ENCODE measurements at places on chromosomes 13 and 19.

DNA sequence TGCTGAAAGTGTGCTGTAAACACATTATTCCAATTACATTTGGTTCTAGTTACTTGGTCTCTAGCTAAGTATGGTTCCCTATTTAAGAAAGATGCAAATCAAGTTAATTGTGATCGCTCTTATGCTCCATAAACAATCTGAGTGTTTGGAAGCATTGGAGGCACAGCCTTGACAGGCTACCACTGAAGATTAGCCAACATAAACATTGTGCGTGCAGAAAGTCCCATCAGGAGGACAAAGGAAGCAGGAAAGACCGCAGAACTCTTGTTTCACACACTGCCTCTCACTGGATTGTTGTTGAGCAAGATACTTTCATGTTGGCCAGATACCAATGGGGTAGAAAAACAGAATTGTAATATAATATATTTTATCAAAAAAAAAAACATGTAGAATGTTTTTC is 814.4 kb downstream of the EFNB2 start:
- DNase-seq, result peak; percentile 46

- DNase-seq, result no peak
Observed at GRCh38 chr19:710767-711166, 2.0 kb downstream of the PALM start.

DNA sequence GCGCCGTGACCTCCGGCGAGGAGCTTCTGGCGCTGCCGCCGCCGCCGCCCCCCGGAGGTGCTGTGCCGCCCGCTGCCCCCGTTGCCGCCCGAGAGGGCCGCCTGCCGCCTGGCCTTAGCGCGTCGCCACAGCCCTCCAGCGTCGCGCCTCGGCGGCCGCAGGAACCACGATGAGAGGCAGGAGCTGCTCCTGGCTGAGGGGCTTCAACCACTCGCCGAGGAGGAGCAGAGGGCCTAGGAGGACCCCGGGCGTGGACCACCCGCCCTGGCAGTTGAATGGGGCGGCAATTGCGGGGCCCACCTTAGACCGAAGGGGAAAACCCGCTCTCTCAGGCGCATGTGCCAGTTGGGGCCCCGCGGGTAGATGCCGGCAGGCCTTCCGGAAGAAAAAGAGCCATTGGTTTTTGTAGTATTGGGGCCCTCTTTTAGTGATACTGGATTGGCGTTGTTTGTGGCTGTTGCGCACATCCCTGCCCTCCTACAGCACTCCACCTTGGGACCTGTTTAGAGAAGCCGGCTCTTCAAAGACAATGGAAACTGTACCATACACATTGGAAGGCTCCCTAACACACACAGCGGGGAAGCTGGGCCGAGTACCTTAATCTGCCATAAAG is 4.8 kb downstream of the PDX1 start:
- no peak for DNase-seq

DNA sequence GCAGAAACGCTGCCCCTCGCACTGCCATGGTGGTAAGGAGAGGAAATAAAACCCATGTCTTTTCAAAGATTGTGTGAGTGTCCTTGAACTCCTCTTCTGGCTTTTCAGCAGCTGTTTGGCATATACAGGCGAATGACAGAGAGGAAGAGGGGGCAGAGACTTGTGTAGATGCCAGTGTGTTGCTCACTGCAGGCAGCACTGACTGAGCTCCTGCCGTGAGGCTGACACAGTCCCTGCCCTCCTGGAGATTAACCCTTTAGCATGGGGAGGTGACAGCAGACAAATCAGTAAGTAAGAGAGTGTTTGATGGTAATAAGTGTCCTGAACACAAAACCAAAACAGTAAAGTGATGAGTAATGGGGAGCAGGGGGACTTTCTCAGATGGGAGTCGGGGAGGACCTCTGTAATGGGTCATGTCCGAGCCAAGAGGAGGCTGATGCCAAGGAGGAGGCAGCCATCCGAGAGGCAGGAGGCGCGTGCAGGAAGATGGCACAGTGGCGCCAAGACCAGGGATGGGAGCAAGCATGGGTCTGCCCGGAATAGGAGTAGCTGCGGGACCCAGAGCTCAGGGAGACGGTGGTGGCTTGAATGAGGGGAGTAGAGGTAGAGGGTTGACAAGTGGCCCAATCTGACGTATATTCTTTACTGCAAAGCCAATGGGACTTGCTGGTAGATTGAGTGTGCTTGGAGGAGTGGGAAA is 182.2 kb downstream of the FOXO1 start:
- DNase-seq, result no peak

- DNase-seq, result no peak
Observed at GRCh38 chr13:78680115-78680561, 21.2 kb upstream of the OBI1 start.

DNA sequence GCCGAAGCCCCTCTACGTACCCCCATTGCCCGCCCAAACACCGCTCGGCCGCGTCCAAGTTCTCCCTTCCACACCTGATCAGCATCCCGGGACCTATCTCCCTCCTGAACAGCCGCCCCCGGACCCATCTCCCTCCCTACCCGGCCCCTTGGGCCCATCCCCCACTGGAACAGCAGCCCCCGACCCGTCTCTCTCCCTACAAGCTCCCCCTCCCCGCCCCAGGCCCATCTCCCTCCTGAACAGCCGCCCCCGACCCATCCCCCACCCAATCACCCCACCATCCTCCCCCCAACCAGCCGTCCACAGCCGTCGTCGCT is 610 bp downstream of the ZSCAN1 start:
- DNase-seq, result no peak

DNA sequence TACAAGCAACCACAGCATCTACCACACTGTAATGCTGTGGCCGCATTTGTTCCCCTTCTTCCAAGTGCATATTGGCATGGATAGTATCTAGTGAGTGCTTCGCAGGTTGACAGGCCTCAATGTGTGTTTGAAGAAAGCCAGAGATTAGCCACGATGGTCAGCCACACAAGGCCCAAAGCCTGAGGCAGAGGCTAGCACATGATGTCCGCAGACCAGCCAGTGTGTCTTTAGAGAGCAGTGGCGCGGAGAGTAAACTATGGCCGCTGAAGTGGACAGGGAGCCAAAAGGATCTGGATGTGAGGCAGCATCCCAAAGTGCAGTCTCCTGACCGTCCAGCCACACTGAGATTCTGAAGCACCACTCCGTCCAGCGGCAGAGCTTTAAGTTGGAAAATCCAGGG is 36.0 kb downstream of the BRD4 start:
- no peak for DNase-seq

DNA sequence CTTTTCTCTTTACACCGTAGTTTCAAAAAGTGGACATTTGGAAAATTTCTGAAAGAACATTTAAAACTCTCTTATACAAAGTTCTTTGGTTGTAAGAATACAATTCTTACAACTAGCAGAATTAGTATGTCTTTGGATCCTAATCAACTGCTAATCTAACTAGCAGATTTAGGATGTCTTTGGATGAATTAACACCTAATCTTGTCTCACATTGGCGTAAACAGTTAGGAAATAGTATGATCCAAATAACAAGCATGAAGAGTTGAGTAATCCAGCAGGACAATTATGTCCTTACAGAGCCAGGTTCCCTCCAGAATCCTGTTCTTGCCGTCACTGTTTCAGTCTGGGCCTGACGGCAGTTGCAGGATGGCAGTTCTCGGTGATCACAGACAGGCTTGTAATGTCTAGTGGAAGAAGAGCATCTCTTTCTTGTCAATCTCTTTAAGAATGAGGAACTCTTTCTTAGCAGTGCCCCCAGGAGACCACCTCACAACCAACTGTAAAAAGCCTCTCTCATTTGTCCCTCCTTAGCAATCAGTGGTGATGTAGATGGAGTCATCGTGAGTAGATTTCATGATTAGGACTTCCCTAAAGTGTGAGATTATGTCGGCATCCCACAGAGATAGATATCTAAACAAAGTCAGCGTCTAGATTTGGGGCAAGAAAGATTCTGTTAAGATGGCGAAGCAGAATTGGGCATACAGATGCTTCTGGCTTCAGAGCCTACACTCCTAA is 5.7 kb upstream of the TNFSF13B start:
- DNase-seq, result no peak

DNA sequence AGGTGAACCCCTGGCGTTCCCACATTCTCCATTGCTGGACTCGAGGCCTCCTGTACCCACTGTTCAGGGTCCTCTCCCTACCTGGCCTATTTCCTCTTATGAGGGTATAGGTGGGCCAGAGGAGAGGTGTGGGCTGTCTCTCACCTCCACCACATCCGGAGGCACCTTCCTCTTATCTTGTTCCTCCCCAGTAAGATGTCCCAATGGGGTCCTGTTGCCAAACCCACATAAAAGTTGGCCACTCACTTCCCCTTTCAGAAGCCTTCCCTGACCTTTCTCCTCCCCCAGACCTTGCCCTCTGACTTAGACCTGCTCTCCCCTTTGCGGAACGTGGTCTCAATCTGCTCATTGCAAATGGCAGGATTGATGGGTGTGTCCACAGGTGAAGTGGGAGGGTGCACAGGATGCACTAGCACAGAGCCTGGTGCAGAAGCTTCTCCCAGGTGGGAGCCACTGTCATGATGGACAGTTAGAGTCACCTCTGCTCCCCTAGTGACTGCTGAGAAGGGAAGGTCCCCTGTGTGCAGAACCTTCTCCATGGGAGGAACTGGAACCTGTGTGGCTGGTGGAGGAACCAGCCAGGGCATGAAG is 1.3 kb downstream of the CYP4F3 start:
- DNase-seq, result no peak

GRCh38 chr13:76863022-76863421 is 23.2 kb downstream of the KCTD12 start:
- no peak for DNase-seq

DNA sequence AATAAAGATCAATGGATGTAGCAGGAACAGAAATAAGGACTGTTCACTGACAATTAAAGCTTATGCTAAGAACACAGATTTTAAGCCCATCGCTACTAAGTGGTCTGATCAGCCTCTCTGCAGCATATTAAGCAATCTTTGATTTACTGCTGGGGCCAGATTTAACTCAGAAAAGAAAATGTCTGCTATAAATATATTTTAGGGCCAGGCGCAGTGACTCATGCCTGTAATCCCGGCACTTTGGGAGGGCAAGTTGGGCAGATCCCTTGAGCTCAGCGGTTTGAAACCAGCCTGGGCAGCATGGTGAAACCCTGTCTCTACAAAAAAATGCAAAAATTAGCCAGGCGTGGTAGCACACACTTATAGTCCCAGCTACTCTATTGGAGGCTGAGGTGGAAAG is 43.0 kb downstream of the METTL21C start:
- DNase-seq, result peak; percentile 65

GRCh38 chr19:4695224-4695731 is 25.1 kb upstream of the MYDGF start:
- DNase-seq, result no peak

DNA sequence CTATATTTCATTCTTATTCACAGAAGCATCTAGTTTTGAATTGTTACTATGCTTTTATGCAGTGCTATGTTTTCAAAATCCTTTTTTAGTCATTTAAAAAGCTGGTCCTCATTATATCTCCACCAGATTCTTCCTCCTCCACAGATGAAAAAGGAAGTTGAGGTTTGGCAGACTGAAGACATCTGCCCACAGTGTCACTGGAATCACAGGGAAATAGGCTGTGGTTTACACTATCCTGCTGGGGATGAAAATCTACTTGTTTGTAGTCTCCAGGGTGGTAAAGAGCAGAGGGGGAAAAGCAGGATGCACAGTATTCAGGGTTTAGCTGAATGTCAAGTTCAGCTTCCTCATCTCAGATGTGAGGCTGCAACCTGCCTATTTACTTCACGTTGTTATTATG is 351.2 kb downstream of the DNAJC15 start:
- peak; percentile 45 for DNase-seq

GRCh38 chr13:43095771-43096719 is 72.7 kb downstream of the DNAJC15 start:
- DNase-seq, result peak; percentile 24

DNA sequence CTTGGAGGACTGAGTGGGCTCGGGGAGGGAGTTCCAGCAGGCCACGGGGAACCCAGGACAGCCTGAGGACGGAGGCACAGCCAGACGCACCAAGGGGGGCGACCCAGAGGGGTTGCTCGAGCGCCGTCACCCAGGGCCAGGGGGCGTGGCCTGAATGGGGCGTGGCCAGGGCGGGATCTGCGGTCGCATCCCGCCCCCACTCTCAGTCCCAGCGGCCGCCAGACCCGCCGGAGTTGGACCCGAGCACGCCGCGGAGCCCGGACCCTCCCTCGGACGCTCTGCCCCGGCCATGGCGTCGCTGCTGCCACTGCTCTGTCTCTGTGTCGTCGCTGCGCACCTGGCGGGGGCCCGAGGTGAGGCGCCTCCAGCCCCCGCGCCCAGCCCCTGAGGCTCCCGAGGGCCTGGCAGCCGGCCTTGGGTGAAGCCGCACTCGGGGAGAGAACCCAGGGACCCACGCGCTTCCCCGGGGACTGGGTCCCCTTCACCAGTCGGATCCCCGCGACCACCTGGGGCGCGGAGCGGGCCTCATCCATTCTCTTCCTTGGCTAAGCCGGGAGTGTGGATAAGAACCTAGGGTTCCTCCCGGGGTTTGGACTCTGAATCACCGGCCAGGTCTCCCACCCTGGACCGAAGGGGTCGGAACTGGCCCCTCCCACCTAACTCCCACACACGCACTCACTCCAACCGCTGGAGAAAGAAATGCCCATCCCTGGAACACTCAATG is at the start of gene CILP2:
CILP2 (plus strand) TSS at position 205 of the 724 bp plus-strand sequence; CDS start at position 290, 85 bp downstream.
- DNase-seq, result no peak

DNA sequence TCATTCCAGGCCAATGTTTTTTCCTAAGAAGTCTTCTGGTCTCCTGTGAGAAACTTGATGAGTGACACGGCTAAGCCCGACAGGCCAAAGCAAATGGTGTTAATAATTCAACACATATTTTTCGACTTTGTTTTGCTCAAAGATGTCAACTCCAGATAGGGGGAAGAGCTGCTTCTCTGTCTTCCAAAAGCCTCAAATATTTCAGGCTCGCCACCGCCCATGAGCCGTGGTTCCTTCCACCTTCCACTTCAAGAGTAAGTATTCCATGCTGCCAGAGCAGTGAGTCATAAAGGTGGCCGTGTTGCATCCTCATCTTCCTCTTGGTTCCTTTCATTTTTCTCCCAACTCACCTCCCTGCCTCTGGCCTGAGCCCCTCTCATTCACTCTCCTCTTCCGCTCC is 272.6 kb downstream of the EFNB2 start:
- no peak for DNase-seq

GRCh38 chr13:39840201-39840600 is 184.7 kb downstream of the COG6 start:
- DNase-seq, result no peak

DNA sequence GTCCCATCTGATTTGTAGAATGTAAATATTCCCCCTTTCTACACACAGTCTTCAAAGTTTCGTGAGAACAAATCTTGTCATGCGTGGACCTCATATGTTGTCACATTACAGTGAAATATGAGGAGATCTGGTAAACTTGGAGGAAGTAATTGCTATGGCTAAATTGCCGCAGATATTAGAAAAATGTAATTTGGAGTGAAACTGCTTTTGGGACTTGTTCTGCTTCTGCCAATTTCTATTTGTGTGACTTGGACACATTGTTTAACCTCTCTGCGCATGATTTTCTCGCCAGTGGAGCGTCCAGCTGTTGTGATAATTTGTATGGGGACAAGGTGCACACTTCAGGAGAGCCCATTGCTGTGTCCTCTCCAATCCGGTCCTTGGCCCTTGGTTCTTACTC is 693.1 kb upstream of the SLC10A2 start:
- DNase-seq, result no peak
